ENCODE measurements at places on chromosomes 4 and X. TPM values are rescaled to one million over a fixed set of nuclear protein-coding genes. Genes with fewer than 3 reads are reported as not detected.

DNA sequence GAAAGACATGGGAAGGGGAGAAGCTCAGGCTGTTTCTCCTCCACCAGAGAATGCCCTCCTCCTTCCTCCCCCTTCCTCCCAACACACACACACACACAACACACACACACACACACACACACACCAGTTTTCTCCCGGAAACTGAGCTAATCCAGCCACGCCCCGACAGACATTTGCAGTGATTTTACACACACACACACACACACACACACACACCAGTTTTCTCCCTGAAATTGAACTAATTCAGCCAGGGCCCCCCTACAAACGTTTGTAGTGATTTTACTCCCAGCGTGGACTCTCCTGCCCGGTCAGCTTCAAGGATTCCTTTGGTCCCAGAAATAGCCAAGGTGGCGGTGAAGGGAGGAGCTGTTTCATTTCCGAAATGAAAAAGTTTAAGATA lies 32.9 kb upstream of the STX18 start:
- DNase-seq: peak; percentile 87

DNA sequence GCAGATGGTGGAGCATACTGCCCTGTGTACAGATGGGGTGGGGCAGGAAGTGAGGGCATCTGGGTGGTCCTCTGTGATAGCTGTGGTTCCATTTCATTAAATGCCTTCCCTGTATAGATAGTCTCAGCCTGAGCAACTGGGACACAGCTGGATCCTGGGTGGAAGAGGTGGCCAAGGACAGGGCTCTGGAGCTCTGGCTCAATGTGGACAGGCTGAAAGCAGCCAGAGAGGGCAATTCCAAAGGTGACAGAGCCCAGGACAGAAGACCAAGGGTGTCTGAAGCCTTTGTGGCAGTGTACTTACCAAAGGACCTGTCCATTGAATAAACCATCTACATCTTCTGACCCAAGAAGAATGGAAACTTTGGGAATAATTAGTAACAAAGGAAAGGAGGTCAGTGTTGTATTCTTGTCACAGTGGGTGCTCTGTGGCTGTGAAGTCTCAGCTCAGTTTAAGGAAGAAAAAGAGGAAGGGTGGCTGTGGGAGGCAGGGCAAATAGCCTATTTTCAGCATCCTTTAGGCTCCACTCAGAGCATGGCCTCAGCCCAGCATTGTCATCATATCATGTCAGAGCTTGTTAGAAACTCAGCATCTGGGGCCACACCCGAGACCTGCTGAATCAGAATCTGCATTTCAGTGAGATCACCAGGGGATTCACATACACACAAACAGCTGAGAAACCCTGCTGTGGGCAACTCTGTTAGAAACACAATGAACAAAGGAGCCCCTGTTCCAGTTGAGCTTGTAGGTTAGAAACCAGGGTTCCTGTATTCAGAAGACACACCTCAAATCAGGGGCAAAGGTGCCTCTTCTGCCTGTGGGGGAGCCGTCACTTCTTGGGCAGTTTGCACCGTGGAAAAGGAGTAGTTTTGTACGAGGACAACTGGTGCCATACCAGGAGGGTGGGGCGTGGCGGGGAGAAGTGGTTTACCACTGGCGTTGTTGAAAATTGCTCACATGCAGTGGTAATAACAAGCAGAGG lies 168.6 kb downstream of the PTTG2 start:
- peak; percentile 77 for DNase-seq

The ANOS1 gene
- total RNA-seq: 0.95 TPM

GRCh38 chrX:101415180-101416145 lies 7.4 kb downstream of the HNRNPH2 start:
- no peak for DNase-seq

DNA sequence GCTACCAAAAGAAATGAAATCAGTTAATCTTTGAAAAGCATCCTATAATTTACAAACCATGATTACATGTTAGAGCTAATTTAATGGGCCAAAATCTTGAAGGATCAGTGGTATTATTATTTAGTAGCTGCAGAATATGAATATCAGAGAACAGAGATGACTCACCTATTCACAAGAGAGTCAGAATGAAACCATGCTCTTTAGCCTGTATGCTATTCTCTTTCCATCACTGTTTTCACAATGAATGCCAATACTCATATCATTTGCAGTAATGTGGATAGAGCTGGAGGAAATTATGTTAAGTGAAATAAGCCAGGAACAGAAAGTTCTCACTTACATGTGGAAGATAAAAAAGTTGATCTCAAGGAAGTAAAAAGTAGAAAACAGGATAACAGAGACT lies 414.1 kb downstream of the CENPC start:
- DNase-seq: no peak

- DNase-seq: peak; percentile 48
Observed at GRCh38 chr4:79852305-79852730, 220.7 kb downstream of the ANTXR2 start.

- no peak for DNase-seq
Observed at GRCh38 chrX:22024577-22024976, 7.5 kb upstream of the PHEX start.

GRCh38 chr4:183354219-183354618 lies 32.0 kb upstream of the CLDN24 start:
- DNase-seq: no peak

GRCh38 chr4:22802876-22803275 lies 110.1 kb downstream of the GBA3 start:
- DNase-seq: no peak

DNA sequence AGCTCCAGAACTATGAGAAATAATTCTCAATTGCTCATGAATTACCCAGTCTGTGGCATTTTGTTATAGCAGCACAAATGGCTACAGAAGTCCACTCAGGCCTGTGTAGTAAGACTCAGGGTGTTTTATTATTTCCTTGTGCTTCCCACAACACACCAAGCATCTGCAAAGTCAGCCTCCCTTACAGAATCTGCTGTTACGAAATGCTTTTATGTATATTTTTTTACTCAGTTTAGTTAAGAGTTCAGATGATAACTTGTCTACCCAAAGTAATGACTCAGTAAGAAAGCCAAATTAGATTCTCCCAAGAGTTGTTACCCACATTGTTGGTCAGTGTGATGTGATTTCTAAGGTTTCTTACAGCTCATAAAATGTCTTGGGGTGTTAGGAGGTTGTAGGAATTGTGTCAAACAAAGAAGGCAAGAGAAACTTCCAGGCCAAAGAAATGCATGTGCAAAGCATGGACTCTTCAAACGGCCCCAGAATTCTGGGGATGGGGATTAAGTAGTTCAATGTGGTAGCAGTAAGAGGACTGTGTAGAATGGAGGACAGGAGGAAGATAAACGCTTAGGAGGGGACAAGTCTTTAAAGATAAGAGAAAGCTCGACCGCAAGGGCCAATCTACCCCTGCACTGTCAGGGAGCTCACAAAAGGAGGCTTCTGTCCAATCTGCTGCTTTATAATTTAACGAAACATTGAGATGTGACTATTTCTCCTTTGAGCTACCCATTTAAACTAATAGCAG lies 35.4 kb upstream of the TMEM184C start:
- DNase-seq: no peak

- DNase-seq: peak; percentile 92
Observed at GRCh38 chr4:95548738-95549245, at the start of gene UNC5C. Gene UNC5C (minus strand): TSS chr4:95548973.

- DNase-seq: no peak
Observed at GRCh38 chr4:108512615-108513505, 107.5 kb upstream of the RPL34 start.

- no peak for DNase-seq
Observed at GRCh38 chrX:136765821-136766356, 14.8 kb downstream of the ARHGEF6 start.

GRCh38 chr4:84028340-84028739 lies 470.8 kb downstream of the NKX6-1 start:
- DNase-seq: no peak

GRCh38 chr4:69056921-69057550 lies 39.2 kb upstream of the UGT2B7 start:
- no peak for DNase-seq

DNA sequence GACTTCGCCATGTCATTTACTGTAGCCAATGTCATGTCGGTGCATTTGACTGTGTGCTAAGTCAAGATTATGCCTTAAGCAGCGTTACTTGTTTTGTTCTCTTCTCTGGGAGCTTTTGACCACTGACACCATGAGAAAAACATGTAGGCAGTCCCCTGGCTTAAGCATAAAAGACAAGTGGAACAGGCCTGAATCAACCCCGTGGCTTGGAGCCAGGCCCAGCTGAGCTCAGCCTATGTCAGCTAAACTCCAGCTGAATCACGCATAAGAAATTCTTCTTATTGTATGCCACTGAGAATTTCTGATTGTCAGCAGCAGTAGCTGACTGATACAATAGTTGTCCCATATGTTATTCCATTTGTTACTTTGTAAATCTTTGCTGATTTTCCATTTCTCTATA lies 261.9 kb downstream of the CBLL2 start:
- no peak for DNase-seq

DNA sequence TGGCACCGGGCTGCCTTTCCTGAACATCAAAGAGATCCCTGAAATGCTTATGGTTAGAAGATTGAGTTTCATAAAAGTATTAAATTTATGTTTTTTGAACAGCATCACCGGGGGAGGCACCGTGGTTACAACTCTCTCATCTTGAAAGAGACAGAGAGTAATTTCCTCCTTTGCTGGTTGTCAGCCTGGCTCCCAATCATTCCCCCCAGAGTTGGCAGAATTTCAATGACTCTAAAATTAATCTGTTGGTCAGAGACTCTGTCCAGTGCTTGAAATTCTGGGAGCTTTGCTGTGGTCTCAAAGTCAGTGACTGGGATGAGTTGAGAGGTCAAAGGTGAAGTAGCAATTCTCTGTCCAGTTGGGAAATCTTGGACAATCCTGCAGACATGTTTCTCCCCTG lies 135.9 kb downstream of the RAB28 start:
- no peak for DNase-seq

DNA sequence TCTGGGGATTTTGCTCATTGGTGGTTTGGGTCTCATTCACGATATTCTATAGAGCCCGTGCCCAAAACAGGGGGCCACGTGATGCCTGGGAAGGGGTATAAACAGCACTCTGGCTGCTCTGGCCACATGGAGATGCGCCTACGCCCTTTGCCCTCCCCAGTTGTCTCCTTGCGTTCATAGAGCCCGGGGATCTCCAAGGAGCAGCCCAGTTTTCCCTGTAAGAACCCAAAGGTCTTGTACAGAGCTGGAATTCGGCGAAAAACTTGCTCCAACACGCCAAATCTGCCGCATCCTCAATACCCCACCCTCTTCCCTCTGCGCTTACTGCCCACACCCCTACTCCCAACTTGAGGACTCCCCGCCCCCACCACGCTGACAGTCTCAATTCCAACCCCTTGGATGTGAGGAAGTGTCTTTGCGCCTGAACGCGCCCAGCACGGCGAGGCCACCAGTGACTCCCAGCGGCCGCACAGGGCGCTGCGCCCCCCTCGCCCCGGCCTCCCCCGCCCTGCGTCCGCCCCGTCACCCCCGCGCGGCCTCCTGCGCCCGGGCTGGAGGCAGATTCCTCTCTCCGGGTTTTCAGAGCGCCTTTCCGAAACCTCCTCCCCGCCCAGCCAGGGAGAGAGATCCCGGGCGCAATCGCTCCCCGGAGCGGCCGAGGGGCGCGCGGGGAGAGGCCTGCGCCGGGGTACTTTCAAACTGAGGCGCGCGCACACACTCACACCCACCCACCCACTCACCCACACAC lies at the start of gene NHS:
Gene NHS (plus strand): TSS at position 582 of the 748 bp plus-strand sequence. CDS start 558 bp downstream, outside the sequence.
- DNase-seq: peak; percentile 89

DNA sequence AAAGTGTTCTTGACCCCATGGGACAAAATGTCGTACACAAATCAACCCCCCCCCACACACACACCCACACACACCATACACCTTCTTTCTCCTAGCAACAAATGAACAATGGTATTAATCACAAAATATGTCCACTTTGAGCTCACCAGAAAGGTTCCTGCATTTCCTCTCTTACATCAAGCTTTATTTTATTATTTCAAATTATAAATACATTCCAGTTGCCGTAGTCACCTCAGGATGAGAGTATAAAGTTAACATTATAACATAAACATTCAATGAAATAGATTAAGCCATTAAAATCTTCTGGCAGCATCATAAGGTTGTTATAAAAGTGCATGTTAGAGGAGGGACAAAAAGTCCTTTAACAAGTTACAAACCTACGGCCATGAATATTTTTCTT lies 7.3 kb downstream of the XK start:
- DNase-seq: no peak

DNA sequence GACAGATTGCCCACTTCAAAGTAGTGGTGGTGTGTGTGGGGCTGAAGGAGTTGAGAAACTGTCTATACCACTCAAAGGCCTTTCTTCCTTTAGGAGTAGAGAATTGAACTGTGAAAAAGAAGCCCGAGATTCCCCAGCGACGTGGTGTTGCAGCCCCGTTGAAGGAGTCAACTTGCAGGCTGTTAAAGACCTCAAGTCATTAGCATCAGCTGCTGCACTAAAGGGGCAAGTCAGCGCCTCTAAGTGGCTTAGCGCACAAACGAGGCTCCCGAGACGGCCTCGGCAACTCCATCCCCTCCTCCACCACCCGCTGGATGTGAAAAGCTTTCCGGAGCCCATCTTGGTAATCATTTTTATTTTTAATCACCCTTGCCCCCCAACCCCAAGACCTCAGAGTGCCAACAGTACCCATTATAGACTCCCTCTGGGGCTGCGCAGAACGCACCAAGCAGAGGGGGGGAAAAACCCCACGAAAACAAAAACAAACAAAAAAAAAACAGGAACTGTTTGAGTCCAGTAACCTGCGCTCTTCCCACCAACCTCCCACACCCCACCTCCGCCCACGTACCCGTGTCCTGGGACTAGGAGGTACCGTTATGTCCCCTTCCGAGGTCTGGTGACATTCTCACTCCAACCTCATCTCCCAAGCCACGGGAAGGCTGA lies 913 bp upstream of the PRDM8 start:
- DNase-seq: peak; percentile 68

The SNCA gene
- total RNA-seq: 9.1 TPM

The KCTD8 gene
- 0.60 TPM for total RNA-seq

- DNase-seq: no peak
Observed at GRCh38 chr4:83269256-83269655, 15.3 kb downstream of the COQ2 start.

DNA sequence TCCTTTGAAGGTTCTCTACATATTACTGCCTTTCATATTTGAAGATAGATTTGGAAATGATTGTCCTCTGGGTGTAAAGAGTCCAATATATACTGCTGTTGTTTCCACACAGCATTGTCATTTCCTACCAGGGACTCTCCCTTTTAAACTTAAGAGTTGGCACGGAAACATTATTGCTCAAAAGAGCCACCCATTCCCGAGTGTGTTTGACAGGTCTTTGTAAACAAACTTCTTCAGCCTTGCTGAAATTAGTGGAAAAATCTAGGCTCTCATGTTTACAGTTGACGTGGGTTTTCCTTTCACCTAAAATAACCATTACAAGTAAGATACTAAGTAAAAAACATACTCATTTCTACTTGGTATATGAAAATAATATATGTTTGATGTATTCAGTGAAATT lies 111.4 kb upstream of the LIMCH1 start:
- no peak for DNase-seq

- DNase-seq: no peak
Observed at GRCh38 chrX:140949233-140949632, 53.2 kb upstream of the SPANXB1 start.

The CFP gene
- 10.0 TPM for total RNA-seq

The HS6ST2 gene
- total RNA-seq: 0.43 TPM

The DDIT4L gene
- total RNA-seq: 9.8 TPM

The MAGEC1 gene
- total RNA-seq: not detected

- no peak for DNase-seq
Observed at GRCh38 chr4:127370604-127371003, 262.2 kb upstream of the INTU start.

The CT45A10 gene
- not detected for total RNA-seq

GRCh38 chr4:4384837-4385236 lies 2.1 kb upstream of the NSG1 start:
- DNase-seq: peak; percentile 58

The ANAPC4 gene
- total RNA-seq: 26.1 TPM

GRCh38 chrX:318739-319578 lies at the start of gene GTPBP6:
Gene GTPBP6 (minus strand): TSS chrX:318796. CDS start chrX:318787, 9 bp downstream.
- peak; percentile 100 for DNase-seq

The POU3F4 gene
- total RNA-seq: not detected
